Activated T-helper 9 cell treated with anti-CD3 and anti-CD28 coated beads, Interleukin-2, amount 50 U/mL, for 16 hours (primary cell): ENCODE measurements at places on chromosomes 12 and 14.

DNA sequence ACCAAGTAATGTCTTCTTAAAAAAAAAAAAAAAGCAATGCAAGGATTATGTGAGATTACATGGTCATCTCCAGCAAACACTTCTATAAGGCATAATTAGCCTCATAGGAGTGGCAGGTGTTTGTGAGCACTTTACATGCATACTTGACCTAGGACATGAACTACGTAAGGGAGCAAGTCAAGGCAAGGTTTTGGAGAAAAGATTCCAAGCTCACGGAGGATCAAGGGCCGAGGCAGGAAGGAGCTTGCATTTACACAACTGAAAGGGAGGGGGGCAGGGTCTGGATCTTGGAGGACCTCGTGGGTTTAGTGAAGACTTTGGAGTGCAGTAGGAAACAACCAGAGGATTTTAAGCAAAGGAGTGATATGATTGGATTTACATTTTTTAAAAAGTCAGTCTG, 112.5 kb downstream of the CCER1 start:
- no peak for DNase-seq

DNA sequence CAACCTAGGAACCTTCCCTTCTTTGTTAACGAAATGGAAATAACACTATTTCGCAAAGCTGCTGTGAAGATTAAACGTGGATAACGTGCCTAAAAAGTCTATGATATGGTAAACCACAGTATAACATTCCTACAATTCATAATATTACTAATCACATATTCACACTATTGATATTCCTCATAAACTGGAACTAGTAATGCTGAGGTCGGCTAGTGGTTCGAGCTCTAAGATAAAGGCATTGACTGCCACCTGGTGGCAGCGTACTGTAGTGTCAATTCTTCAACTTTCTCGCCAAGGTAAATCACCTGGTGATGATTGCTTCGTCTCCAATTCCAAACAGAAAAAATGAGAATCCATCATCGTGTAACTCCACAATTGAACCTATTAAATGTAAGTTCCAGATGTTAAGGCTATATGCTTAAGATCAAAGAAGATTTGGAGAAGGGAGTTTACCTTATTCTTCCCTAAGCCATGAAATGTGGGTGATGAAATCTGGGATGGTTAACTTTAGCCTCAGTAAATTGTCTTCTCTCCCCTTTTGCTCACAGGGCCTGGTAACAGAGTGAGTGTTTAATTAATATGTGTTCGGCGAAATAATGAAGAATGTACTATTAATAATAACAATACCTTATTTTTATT, 197.5 kb upstream of the TMEM132C start:
- DNase-seq: no peak

- no peak for DNase-seq
Measured at GRCh38 chr12:94771741-94772140, 121.4 kb upstream of the TMCC3 start.

DNA sequence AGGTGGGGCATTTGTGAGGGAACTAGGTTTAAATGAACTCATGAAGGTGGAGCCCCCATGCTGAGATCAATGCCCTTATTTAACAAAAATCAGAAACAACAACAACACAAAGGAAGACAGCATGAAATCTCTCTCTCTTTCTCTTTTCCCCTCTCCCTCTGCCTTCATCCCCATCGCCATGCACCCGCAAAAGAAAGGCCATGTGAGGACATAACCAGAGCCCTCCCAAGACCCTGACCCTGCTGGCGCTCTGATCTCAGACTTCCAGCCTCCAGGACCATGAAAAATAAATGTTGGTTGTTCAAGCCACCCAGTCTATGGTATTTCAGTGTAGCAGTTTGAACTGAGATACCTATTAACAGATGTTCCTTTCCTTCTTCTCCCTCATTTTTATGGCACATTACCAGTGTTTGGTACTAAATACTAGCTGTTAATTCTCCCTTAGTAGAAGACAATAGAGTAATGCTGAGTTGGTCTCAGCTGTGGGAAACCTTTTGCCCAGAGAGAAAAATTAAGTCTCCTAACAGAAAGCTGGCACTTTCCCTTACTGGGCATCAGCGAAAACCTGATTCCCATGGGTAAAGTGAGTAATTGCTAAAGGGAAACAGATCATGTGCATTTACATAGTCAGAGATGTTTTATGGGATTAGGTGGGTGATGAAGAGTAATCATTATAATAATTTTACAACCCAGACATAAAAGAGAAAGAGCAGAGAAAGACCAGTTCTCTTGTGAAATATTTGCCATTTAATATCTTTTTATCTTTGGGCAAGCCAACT, 264.0 kb upstream of the PLEKHG7 start:
- DNase-seq: no peak

DNA sequence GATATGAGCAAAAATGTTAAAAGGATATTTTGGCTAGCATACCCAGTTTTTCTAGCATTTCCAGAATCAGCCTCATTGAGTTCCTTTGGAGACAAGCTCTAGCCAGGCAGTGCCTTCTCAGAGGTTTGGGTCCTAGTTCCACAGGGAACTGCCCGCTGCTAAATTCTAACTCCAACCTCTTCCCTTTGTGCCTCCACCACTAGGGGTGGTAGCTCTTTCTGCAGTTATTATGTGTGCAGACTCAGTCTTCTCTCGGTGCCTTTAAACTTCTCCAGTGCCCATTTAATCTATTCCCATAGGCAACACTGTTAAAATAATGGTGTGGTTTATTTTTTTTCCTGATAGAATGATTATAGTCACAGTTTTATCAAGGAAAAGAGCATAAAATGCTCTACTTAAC, 21.5 kb upstream of the SLC25A3 start:
- no peak for DNase-seq

- no peak for DNase-seq
Measured at GRCh38 chr12:44689587-44689986, 186.5 kb downstream of the NELL2 start.

DNA sequence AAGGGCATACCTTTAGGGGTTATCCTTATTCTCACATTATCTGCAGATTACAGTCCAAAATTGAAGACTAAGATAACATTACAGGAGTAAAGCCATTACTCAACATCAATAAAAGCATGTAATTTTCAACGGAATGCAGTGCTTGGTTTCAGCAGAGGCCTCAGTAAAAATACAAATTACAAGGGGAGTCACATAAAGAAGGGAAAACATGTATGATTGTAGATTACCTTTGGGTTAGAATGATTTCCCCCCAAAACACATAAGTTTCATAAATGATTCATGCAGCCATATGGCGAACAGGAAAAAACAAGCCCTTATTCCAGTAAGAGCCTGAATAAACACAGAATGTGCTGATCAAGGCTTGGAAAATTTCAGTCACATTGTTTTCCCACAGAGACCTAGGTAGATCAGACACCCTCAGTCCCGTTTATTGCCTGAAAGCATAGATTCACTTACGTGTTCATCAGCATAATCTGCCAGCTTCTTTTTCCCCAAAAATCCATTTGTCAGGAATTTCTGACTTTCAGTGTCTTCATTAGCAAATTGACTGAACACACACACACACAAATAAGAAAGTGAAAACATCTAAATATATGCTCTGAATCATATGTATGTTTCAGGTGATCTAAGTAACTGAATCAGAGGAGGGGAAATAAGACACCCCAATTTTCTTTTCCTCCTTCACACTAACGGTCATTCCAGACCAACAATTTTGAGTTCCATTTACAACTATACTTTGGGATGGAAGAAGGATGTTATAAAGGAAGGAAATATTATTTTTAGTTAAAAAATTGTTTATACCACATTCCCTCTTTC, 37.5 kb downstream of the SLC38A4 start:
- no peak for DNase-seq
